CD8-positive, alpha-beta memory T cell (primary cell): ENCODE measurements at places on chromosomes 2 and 18. TPM values are rescaled to one million over a fixed set of nuclear protein-coding genes. Genes with fewer than 3 reads are reported as not detected.

- no peak for DNase-seq
These were observed 66.7 kb downstream of the PDE1A start for GRCh38 chr2:182359990-182360662.

DNA sequence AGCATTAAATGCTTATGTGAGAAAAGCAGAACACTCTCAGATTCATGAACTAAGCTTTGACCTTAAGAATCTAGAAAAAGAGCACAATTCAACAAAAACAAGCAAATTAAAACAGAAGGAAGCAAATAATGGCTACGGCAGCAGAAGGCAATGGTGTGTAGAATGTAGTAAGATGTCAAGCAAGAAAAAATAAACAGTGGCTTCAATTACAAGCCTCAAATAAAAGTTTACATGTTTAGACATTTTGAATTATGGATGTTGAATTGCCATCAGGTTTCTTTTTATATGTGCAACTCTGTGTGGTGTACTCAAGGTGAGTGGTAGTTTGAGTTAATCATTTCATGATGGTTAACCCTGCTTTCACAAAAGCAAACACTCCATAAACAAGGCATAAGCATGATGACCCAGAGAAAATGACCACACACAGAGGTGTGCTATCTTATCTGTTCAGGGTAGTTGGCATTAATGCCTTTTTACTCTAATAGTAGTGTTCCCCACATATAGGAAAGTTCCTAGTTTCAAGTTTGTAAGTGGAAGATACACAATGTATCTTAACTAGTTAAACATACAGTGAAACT, 207.1 kb downstream of the FIGN start:
- no peak for DNase-seq

- DNase-seq, result no peak
These were observed 761.6 kb downstream of the DCC start for GRCh38 chr18:53101536-53102105.

- DNase-seq, result no peak
These were observed 26.2 kb upstream of the SPOPL start for GRCh38 chr2:138475277-138475776.

The BUB1 gene
- 46.9 TPM for total RNA-seq

DNA sequence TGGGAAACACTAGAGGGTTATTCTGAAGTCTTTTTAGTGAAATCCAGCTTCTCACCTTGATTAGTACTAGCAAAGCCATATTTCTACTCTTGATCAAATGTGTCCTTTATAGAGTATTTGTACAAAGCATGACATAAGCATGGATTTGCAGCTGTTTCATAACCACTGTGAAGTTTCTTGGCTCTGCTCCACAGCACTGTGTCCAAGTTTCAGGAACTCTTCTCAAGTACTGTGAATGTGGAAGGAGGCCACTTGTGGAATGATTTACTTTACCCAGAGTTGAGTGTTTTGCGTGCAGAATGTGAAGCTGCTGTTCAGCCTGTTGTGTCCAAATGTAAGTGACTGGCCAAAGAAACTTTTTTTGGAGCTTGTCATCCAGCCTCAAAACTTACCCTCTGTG, 16.2 kb upstream of the MAPRE2 start:
- no peak for DNase-seq

GRCh38 chr2:64657411-64657810, 3.7 kb upstream of the SERTAD2 start:
- DNase-seq, result no peak

The KIAA2012 gene
- not detected for total RNA-seq

DNA sequence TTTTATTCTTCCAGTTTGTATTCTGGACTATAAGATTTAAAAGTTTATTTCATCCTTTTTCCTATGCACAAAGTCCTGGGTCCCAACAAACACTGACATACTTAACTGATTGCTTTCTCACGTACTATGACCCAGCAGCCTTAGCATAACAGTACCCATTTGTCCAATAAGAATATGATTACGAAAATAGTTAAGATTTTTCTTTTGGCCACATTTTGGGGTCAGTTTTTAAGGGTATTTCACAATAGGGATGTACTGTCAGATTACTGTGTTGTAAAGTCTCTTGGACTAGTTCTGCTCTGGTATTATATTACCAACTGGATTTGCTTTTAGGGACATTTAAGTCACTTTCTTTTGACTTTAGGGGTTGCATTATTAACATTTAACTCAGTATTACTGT, 46.1 kb downstream of the TTC39C start:
- DNase-seq, result no peak

DNA sequence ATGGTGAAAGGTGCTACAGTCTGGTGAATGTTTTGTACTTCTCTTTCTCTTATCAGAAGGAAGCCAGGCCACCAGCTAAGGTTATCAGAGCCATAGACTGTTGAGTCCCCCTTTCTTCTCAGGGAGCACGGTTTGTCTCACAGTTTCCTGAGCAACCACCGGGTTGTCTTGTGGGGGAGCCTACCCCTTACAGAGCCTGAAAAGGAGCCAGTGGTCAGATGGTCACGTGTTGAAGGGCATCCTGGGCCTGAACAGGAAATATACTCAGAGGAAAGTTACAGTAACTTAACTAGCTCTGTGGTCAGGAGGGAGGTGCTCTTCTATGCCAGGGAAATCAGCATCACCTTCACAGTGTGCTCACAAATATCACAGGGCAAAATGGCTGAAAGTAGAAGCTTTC, 11.6 kb downstream of the CD28 start:
- peak; percentile 70 for DNase-seq

The HOXD11 gene
- not detected for total RNA-seq

GRCh38 chr2:3099860-3100234, 277.8 kb downstream of the EIPR1 start:
- no peak for DNase-seq

- DNase-seq, result no peak
These were observed 3.1 kb upstream of the KYNU start for GRCh38 chr2:142874293-142874814.

DNA sequence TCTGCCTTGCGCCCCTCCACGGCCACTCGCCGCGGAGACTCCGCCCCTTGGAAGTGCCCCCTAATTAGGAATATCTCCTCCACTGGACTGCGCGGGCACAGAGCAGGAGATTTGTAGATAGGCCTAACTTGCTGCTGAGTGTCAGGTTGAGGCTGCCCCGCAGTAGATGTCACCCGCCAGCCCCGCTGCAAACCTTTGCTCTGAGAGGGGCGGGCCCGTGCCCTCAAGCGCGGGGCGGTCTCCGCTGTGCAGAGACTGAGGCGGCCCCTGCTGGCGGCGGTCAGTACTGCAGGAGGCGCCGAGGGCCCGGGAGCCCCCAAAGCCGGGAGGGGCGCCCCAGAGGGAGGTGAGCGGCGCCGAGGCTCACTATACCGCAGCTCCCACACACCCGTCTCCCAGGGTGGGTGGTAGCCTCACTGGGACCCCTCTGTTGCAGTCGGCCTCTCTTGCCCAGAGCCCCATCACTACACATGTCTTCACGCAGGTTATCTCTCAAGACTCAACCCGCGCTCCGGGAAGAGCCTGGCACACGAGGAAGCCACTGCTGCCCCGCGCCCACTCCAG, 2.9 kb upstream of the NEURL3 start:
- peak; percentile 92 for DNase-seq

The PIKFYVE gene
- 14.1 TPM for total RNA-seq

The LOXL3 gene
- total RNA-seq, result 1.2 TPM

DNA sequence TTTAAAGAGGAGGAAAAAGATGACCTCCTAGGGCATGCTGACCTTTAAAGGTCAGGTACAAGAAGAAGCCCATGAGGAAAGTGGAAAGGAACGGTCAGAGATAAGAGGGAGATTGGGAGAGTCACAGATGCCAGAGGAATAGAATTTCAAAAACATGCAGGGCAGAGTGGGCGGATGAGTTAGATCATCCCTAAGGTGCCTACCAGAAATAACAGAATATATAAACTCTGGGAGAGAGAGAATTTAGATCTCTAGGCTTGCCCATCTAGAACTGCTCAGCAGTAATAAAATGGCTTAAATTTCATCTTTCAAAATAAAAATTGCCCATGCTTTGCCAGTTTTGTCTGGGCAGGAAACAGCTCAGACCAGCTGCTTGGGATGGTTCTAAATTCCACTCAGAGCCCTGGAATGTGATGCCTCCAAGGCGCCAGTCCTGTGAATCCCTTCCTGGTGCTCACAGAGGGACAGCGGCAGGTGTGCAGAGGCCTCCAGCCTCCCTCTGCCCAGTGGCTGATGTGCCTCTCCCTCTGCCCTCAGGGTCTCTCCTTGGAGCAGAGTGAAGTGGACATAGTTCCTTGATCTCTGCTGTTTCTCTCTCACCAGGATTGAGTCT, 130.9 kb downstream of the ANTXR1 start:
- DNase-seq, result no peak

GRCh38 chr2:46161911-46162310, 135.3 kb upstream of the EPAS1 start:
- DNase-seq, result no peak

The GRHL1 gene
- total RNA-seq, result 0.88 TPM

The HADHB gene
- 80.2 TPM for total RNA-seq

The DCDC2C gene
- total RNA-seq, result not detected

The GALNT13 gene
- total RNA-seq, result not detected

DNA sequence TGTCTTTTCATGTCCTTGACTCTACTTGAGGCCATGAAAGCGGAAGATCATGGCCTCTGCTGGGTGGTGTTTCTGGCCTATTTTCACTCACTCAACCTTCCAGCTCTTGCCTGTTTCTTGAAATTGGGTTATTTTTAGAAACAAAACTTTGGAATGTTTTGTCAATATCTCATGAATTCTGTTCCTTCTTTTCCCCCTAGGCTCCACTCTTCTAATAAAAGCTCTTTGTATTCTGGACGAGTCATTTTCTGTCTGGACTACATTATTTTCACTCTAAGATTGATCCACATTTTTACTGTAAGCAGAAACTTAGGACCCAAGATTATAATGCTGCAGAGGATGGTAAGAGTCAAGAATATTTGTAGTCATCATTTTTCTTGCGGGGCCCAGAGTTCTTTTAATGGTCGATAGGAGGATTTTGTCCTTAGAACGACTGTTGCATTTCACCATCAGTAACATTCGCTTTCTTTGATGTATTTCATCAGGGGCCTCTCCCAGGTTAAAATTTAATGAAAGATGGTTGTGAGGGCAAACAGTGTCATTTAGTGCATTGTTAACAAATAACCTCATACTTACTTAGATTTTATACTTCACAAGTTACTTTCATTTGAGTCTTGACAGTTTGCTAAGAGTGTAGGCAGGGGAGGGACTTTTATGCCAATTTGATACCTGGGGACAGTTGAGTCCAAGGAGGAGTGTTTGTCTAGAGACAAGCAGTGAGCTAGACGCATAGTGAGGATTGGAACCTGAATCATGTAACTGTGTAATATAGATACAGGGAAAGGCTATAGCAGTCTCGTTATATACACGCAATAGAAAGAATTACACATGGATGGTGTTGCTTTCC, 64.6 kb downstream of the TRPM8 start:
- no peak for DNase-seq

DNA sequence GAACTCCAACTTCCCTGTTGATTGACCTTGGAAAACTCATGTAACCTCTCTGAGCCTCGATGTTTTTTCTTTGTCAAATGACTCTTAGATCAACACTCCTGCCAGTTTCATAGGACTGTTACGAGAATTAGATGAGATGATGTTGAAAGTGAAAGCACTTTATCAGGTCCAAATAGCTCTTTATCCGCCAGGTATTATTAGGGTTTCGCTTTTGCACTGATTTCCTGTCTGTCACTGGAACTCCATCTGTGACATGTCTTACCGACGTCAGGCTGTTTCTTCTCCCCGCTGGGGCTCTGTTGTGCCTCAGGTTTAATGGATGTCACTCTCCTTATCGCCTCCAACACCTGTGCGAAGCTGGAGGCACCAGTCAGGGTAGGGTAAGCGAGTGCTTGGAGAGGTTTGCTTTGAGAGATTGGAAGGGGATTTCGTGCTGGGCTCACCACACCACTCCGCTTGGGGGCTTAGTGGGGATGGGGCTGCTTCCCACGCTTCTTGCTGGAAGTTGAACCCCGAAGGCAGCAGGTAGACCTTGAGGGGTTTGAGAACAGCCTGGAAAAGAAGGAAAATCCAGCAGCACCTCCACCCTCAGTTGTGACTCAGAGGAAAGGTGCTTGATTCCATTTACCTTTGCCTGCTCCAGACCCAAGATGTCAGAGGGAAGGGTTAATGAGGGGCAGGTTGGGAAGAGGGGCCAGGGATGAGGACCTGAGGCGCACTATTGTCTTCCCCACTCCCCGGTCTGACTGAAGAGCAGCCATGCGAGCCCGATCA, 4.3 kb downstream of the GAD1 start:
- no peak for DNase-seq
